ENCODE measurements at places on chromosomes 4 and X.

DNA sequence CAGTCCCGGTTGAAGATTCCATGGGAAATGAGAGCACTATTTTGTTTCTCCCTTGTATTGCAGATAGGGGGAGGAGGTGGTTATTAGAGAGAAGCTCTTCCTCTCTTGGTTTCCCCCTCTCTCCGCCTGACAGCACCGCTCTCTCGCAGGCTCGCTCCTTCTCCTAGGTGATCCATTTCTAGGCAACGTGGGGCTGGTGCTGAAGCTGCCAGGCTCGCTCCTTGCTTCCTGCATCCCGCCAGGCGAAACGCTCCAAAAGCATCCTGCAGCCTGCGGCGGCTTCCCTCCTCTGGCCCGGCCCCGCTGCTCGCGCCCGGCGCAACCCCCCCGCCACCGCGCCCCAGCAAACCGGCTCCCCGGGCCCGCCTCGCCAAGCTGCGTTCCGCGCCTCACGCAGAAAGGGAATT, at the start of gene GRID2:
Gene GRID2, plus strand, starts transcription at position 346 of the 407 bp plus-strand sequence.
- DNase-seq, result no peak

GRCh38 chrX:97704881-97705280, 821.2 kb downstream of the RPA4 start:
- DNase-seq, result no peak

GRCh38 chr4:112857461-112857860, 192.0 kb upstream of the ANK2 start:
- peak; percentile 80 for DNase-seq

DNA sequence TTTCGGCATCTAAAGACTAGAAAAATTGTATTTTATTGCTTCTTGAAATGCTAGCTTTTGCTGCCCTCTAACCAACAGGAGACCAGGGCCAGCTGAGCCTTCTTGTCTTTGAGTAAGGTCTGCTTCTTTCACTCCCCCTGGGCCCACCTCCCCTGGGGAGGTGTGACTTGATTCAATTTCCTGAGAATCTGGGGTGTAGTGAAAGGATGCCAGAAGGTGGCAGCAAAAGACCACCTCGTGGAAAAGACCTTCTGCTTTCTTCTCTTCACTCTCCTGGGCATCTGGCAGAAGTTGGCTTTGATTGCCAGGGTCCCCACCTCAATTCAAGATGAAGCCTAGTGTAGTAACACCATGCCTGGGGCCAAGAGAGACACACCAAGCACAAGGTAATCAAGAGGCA, 96.5 kb upstream of the MAOA start:
- no peak for DNase-seq

DNA sequence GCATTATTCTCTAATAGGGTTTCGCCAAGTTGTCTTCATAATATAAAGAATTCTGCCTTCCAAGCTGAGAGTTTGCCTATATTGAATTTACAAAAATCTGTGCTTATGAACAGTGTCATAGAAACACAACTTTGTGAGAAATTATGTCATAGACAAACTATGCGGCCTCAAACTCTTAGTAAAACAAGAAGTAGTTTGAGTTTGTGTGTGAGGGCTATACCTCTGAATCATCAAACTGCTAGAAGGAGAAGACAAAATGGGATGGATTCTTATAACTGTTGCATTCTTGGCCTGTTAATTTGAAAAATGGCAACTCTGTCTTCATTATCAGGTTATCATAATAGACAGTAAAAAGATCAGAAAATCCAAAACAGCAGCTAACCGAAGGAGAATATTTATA, 46.1 kb upstream of the NAP1L5 start:
- peak; percentile 31 for DNase-seq

DNA sequence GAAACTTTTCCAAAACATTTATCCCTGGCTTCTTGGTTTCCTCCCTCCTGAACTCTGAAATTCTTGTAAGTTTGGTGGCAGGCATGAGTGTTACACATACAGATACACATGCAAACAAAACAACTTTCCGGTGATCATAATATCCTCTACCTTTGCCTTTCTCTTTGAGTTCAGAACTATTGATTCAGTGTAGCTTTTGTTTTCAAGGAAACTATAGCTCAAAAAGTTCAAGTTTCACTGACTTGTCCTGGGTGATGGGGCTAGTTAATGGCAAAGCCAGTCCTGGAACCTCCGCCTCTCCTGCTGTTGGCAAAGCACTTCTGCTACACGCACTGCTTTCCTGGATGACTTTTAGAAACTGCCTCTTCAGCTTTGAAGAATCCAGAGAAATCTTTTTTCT, 177.3 kb upstream of the FAT1 start:
- DNase-seq, result no peak

- no peak for DNase-seq
Measured at GRCh38 chr4:173440888-173441287, 42.0 kb upstream of the SCRG1 start.

DNA sequence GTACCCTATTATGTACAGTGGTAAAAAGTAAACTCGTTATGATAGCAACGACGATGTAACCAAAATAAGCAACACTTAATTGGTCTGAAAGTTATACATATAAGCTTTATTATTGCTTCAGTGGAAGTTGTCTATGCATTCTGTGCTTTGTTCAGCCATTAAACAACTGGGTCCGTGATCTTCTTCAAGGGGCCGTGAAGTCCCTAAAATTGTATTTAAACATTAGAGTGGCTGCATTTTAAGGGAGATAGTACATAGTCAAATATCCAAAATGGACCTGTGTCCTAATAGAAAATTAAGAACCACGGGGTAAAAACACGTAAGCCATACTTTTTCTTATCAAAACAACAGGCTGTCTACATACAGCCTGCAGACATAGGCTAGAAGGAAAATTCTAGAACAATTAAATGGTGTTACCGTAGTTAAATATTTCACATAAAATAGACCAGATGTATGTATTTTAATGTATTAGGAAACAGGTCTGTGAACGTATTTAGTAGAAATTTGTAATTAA, 2.1 kb downstream of the GUCY1A1 start:
- no peak for DNase-seq

DNA sequence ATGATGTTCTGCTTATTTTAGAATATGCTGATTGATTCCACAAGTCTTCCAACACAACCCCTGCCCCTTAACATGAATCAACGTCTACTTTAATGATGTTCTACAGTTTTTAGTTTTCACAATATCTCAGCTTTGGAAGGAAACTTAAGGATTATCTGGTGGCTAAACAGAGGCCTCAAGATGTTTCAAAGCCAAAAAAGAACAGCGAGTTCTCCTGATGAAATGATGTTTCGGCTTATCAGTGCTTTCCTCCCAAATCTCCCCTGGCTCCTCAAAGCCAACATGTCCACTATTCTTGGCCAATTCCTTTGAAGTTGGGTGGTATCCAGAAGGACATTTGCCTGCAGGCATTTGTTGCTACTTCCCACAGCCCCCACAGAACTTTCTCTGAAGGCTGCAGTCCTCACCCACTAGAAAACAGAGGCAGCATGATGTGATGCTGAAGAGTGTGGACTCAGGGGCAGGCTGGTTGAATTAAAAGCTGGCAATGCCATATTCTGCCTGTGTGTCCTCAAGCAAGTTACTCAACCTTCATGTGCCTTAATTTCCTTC, 87.3 kb downstream of the ADGRG4 start:
- no peak for DNase-seq

DNA sequence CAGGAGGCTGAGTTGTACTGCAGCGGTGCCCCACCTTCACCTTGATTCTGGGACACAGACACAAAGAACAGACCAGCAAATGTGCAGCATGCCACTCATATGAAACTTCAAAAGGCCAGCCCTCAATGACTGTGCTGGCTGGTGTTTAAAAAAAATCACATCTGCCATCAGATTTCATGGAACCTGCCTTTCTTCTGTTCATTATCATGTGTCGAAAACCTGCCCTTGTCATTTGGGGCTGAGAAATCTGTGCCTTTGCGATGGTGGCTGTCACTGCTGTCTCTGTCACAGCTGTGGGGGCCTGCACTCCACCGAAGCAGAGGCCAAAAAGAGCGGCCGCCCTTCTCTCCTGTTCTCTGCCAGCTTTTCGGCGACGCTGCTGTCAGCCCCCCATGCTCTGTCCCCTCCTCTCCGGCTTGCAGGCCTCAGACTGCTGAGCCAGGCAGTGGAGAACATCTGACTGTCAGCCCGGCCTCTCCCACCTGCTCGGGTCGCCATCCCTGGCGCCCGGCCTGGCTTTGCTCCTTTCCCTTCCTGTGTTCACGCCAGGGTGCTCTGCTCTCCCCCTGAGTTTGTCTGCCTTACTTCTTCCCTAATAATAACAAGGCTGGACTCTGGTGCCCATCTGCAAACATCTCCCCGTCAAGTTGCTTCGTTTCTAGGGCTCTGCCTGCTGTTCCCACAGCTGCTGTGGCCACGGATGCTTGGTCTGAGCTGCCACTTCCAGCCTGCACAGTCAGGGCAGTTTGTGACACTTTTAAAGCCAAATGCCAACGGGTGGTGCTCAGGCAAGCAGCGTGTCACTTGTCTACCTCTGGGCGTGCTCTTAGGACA, 355.2 kb downstream of the UNC5C start:
- no peak for DNase-seq

DNA sequence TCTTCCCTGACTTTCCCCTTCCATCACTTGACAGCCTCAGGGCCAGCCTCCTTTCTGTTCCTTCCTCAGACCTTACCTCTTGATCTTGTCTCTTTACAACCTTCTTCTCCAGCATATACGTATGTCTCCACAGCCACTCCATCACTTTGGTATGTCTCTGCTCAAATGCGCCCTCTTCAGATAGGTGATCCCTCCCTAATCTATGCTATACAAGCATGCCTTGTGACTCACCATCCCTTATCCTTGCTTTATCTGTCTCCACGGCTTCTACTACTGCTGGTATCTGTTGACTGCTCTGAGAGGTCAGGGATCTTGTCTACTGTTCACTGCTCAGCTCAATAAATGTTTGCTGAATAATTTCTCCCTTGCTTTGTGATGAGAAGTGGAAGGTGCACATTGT, 9.0 kb downstream of the ARAP2 start:
- no peak for DNase-seq

GRCh38 chrX:56790778-56791177, 61.7 kb downstream of the NBDY start:
- DNase-seq, result no peak

GRCh38 chrX:51047950-51048349, 137.4 kb downstream of the BMP15 start:
- DNase-seq, result no peak

DNA sequence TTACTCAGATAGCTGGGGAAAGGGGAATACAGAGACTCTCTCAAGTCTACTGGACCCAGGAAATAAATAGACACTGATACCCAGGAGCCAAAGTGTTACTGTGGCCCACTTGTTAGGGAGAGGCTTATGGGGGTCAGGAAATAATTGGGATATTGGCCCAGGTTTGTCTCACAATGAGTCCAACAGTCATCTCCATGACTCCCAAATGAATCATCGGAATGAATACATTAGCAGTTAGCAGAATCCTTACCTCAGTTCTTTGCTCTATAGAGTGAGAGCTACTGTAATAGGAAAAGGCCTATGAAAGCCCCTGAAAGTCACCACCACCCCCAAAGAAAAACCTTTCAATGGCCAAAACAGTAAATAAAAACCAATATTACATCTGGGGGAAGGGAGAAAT, 42.4 kb upstream of the ARHGEF6 start:
- DNase-seq, result no peak

DNA sequence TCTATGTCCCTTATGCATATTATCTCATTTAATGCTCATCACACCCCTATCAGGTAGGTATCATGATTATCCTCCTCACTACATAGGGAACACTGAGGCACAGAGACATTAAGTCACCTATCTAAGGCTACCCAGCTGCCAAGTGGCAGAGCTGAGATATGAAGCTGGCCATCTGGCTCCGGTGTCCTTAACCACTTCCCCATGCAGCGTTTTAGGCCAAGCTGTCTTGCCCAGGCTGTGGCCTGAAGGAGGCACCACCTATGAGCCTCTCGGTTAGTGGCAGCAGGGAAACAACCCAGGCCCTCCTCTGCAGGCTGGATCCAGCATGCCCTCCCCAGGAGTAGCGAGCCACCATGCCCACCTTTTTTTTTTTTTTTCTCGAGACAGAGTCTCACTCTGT, 16.3 kb downstream of the PJA1 start:
- DNase-seq, result no peak

DNA sequence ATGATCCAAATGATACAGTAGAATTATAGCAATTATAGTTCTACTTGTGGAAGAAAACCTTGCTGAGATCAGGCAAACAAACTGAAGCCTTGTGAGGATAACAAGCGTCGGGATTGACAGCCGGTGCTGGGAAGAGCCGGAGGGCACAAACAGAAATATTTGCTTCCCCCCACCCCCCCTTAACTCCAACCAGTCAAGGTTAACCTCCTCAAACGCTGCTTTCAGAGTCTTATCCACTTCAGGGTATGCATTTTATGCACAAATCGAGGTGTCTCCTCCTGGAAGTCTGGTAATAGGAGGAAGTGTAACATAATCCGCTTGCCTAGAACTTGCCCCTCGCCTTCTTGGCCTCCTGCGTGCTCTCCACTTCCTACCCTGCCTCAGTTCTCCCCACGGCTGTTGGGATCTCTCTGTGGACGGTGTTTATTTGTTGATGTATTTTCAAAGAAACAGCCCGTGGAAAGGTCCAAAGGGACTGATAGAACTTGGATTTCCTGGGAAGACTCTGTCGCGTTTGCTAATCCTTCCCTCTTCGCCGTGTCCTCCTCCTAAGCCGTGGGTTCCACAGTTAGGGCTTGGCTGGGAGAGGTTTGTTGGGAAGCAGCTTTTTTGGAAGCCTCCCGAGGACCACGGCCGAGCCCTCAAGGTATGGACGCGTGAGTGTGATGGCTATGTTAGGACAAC, 4.1 kb upstream of the ARX start:
- no peak for DNase-seq

- DNase-seq, result no peak
Measured at GRCh38 chr4:168920441-168921065, 89.5 kb downstream of the CBR4 start.

DNA sequence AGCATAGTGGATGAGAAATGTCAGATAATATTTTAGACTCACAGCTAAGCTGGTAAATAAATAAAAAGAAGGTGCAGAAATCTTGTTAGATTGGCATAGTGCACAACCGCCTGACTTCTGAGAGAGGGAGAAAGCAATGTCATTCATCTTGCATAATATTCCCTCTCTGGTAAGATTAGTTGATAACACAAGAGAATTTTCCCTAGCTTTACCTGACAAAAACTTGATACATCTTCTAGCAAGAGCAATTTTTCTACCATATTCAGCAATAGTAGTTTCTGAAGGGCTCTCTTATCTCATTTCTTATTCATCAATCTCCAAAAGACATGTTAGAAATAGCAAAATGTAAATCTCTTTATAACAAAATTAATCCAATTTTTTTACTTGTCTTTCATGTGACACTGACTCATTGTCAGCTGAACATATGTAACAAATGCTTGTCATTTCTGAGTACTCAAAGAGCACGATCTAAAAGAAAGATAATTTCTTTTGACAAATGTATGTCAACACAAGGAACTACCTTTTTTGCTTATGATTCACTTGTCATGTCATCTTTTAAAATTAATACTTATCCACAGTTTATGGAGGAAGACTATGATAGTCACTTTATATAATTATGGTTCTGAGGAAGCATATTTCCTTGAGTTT, 240.0 kb downstream of the ARAP2 start:
- DNase-seq, result no peak

GRCh38 chr4:86416081-86416480, 56.2 kb upstream of the MAPK10 start:
- DNase-seq, result no peak

GRCh38 chr4:6768539-6768905, 14.0 kb upstream of the KIAA0232 start:
- no peak for DNase-seq

All from skeletal muscle cell (primary cell).